HAP-1 (cell line): ENCODE measurements at places on chromosomes 1 and 21.

GRCh38 chr1:246052603-246053002 lies 454.5 kb downstream of the SMYD3 start:
- DNase-seq: no peak

DNA sequence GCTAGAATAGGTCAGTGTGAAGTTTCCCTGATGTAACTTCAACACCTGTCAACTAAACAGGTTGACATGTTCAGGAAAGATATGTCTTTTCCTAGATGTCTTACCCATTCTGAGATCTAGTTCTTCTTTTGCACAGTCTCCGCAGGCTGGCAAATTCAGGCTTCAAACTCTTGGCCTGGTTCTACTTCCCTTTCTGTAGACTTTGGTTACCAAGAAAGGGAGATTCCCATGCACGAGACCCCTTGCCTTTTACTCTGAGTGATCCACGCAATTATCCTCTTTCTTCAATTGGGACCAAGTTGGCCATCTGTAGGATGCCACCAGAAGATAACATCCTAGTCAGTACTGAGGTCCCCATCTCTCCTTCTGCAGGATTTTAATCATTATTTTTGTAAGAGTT lies 2.0 kb downstream of the CFAP45 start:
- DNase-seq: no peak

DNA sequence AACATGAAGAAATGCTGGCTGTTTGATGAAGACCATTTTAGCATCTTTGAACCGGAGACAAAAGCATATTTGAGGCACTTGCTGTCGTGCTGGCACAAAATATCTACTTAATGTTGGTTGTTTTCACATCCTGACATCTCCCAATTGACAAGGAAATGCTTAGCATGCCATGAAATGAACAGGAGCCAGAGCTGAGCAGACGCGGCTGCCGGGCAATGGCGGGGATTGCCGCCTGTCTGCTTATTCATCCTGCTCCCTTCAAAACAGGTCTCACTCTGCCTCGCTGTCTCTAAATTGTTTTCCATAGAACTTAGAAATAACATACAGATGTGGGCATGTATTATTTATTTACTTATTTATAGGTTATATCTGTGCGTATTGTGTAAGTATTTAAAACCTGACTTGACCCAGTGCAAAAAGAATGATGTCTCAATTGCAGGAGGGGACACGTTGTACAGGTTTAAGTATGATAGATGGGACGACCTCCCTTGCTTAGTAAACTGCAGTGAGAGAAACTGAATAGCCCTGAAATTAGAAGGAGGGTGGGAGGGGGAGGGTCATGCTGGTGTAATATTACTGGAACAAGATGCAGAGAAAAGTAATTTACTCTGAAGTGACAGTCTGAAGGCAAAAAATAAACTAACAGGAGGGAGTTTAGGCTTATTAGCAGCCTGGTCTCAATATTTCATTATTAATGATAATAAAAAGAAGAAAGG lies 590.4 kb upstream of the PLXNA2 start:
- DNase-seq: no peak

DNA sequence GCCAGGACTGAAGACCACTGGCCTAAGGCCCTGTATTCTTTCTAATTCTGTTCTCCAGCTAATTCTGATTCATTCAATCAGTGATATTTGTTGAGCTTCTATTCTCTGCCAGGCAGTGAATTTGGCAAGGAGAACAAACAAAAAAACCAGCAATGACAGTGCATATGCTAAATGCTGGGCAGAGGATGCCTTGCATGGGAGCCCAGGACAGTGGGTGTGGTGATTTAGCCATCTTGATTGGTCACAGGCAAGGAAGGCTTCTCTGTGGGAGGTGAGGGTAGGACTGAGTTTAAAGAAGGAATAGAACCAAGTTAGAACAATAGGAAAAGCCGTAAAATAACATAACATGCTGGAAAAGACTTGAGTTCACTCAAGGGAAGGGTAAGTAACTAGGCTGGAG lies 9.2 kb upstream of the CPT2 start:
- no peak for DNase-seq

DNA sequence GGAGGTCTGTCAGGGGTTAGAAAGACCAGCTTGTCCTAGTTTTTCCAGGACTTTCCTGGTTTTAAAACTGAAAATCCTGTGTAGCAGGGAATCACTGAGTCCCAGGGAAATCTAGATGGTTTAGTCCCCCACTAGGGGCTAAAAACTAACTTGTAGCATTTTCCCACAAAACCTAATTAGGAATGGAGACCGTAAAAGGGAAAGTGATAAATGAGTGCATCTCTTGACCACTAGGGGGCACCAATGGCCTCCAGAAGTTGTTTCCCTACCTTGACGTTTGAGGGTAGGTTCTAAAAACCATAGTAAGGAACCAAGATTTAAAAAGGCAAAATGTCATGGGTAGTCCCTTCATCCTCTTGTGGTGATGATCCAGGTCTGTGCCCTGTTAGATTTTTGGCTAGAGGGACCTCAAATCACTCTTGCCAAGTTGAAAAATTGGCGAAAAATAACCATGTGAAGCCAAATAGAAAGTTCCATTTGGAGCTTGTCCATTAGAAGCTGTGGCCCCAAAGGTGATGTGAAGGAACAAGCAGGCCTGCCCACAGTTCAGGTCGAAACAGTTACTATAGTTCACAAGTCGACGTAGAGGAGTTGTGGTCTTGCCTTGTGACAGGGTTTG lies 24.5 kb downstream of the CLIC6 start:
- peak; percentile 55 for DNase-seq

GRCh38 chr1:221794079-221794670 lies 52.3 kb upstream of the DUSP10 start:
- no peak for DNase-seq

- DNase-seq: peak; percentile 78
These were observed 5.8 kb upstream of the SDHB start for GRCh38 chr1:17059391-17060305.

DNA sequence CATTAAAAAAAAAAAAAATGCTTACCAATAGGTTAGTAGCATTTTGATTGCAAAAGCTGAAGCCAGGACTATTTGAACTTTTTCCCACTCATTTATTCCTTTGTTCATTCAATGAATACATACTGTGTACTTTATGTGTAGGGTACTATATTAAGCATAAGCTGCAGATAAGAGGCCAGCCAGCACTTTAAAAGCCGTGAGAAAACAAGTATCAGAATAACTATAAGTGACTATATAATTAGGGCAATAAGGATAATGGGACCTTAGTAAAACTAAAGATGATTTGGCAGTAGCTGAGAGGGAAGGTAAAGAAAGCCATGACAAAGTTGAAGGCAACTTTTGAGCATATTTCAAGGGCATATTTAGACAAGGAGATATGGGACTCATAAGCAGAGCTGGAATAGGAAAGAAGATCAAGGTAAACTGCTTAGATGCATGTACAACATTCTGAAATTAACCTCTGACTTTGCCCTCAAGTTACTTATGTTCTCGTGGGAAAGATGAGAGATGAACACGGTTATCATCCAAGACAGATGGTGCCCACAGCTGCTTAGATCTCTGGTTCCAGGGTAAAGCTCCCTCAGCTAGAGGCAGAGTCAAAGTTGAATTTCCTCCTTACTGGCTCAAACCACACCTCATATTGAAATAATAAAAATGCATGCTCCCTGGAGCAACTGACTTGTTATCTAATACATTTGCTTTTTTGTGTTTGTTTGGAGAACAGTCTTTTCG lies 44.0 kb upstream of the FMO2 start:
- no peak for DNase-seq

GRCh38 chr1:74427681-74428080 lies 84.7 kb downstream of the LRRC53 start:
- no peak for DNase-seq

DNA sequence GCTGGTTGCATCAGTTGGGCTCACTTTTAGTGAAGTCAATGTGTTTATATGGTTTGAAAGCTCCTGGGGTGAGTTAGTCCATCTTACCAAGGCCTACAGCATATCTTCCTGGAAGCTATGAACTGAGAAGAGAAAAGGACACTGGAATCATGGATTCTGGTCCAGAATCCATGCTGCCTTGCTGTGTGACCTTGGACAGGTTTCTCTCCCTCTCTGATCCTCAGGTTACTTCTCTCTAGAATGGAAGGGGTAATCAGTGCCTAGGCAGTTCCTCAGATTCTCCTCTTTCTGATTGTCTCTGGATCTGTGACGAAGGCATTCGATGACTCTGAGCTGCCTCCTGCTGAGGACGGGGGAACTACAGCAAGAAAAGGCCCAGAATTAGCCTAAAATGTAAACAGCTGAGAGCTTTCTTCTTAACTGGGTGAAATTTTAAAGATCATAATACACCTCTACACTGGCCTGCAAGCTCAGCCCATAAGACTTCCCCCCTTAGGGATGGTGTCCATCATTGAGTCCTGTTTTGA lies 425.0 kb upstream of the VAMP3 start:
- DNase-seq: no peak

DNA sequence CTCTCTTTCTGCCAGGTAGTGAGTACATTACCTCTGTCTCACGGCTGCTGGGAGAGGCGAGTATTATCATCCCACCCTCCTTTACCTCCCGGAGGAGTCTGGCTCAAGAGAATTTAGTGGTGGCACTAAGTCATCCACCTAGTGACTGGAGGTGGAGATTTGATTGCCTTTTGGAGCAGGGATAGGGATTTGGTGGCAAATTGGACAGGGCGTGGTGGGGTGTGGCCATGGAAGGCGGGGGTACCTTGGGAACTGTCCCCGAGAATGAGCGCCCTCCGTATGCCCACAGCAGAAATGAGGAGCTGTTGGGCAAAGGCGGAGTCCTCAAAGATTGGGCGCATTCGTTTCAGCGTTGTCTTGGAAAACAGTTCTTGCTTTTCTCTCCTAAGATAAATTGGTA lies 32.1 kb upstream of the HMGN1 start:
- DNase-seq: peak; percentile 26

- DNase-seq: no peak
These were observed 820.2 kb upstream of the ADAMTS5 start for GRCh38 chr21:27787046-27787445.

- DNase-seq: no peak
These were observed 11.2 kb upstream of the SNAPIN start for GRCh38 chr1:153647346-153647714.

- no peak for DNase-seq
These were observed 229.2 kb downstream of the TTLL7 start for GRCh38 chr1:83769594-83770318.

DNA sequence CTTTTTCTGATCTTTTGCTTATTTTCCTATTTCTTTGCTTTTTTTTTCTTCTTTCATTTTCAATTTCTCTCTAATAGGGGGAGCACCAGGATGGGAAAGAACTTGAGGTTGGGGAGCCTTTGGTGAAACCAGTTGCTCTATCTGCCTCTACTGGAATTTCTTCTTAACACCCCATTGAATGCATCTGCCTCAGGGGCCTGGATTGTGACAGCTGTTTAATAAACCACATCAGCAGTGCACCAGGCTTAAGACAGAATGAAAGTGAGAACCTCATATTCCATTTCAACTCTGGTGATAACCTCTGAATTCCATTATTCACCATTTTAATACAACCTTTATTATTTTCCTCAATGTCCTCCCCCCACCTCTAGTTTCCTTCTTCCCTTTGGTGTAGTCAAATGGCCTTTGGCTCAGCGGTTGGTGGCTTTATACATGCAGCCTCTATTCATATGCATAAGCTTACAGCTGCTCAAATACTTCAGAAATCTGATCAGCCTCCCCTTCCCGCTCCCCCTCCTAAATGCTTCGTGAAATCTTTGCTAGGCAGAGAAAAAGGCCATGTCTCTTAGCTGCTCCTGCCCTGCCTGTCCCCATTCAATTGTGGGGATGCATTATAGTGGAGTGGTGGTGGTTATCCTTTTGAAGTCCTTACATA lies 537.3 kb upstream of the PLXNA2 start:
- peak; percentile 58 for DNase-seq

- DNase-seq: no peak
These were observed 16.0 kb upstream of the ARHGEF10L start for GRCh38 chr1:17523321-17524041.

DNA sequence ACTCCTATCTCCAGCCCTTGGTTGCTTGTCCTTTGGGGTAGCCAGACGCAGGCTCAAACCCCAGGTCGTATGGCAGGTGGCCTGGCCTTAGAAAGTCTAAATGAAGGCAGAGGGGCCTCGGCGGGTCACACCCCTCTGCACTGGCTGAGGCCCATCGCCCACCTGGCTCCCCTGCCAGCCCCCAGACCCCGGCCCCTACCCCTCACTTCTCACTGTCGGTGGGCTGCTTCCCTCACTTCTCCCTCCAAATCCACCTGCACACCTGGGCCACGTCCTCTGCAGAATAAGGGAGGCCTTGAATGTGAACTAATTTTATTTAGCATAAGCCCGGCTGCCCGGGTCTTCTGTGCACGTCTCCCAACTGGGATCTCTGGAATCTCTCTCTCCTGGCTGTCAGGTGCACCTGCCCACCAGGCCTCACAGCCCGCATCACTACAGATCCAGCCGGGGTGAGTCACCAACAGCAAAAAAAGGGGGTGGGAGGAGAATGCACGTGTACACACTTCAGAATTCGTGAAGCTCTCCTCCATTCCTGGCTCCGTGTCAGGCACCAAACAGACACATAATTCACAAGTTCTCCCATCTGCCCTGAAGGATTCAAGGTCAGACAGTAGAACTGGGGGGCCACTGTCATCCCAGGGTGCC lies 107.5 kb upstream of the SIM2 start:
- no peak for DNase-seq

DNA sequence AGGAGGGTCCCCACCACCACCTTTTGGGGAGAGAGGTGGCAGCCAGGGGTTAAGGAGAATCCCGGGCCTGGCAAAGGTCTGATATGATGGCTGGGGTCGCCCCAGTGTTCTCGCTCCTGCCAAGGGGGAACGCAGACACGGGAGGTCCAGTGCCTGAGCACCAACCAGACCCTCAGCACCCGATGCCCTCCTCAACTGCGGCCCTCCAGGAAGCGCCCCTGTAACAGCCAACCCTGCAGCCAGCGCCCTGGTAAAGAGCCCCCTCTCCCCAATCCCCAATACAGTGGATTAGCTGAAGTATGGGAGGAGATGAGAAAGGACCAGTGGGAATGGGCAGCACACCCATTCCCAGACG lies 10.4 kb downstream of the ADAMTSL4 start:
- no peak for DNase-seq

DNA sequence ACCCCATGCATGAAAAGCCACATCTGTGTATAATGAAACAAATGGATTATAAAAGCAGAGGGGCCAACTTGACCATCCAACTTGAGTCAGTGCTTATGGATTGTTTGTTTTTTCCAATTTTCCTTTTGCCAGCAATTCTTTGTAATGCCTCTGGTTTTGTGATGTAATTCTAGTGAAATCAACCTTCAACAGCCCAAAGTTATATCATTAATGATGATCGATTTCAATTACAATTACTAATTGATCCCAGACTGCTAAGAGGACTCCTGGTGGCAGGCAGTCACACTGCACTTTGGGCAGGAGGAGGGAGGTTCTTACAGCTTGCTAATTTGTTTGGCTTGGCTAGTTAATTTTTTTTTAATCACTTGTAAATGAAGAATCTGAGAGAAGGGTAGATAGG lies 552.3 kb downstream of the NUF2 start:
- no peak for DNase-seq
